ENCODE measurements at places on chromosomes 2 and 18. TPM values are rescaled to one million over a fixed set of nuclear protein-coding genes. Genes with fewer than 3 reads are reported as not detected.

The MAP3K19 gene
- total RNA-seq = not detected

GRCh38 chr2:16425462-16426336 is 239.9 kb downstream of the CYRIA start:
- no peak overlapping the region for H3K4me3 ChIP-seq
- H3K27ac ChIP-seq = no peak overlapping the region
- no peaks in the 10 kb centered on the region for H3K36me3 ChIP-seq
- no peaks in the 10 kb centered on the region for H3K4me1 ChIP-seq
- DNase-seq = no peak

The SGO2 gene
- 10.5 TPM for total RNA-seq

- no peaks in the 10 kb centered on the region for H3K36me3 ChIP-seq
- H3K27ac ChIP-seq = no peak overlapping the region
- H3K4me3 ChIP-seq = no peak overlapping the region
- no peak for DNase-seq
- H3K4me1 ChIP-seq = peaks cover 11% of the 10 kb centered on the region
These were observed 132.3 kb downstream of the UXS1 start for GRCh38 chr2:106061611-106062349.

DNA sequence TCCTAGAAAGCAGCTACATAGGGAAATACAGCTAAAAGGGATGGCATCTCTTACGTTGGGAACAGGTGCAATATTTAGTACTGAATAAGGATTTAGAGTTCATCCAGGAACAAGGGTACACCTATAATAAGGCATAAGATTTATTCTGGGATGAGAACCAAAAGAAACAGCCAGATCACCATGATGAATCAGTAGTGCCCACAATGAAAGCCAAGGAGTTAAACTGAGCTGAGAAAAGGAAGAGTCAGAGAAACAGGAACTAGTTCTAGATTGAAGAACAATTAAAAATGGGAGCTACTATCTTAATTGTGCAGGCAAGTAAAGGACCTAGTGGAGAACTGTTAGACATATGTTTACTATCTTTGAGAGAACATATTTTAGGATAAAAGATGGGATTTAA is 692.3 kb downstream of the LRP1B start:
- no peak overlapping the region for H3K27ac ChIP-seq
- no peaks in the 10 kb centered on the region for H3K36me3 ChIP-seq
- no peak overlapping the region for H3K4me3 ChIP-seq
- DNase-seq = no peak
- H3K27me3 ChIP-seq = no peaks in the 10 kb centered on the region
- no peaks in the 10 kb centered on the region for H3K4me1 ChIP-seq

- peaks cover 11% of the 10 kb centered on the region for H3K4me1 ChIP-seq
- H3K27ac ChIP-seq = no peak overlapping the region
- DNase-seq = no peak
- H3K4me3 ChIP-seq = no peak overlapping the region
- peaks cover 13% of the 10 kb centered on the region for H3K27me3 ChIP-seq
These were observed 2.1 kb upstream of the KCNJ3 start for GRCh38 chr2:154696369-154696768.

GRCh38 chr2:60488291-60488690 is 65.2 kb downstream of the BCL11A start:
- peaks cover 19% of the 10 kb centered on the region for H3K4me1 ChIP-seq
- no peaks in the 10 kb centered on the region for H3K36me3 ChIP-seq
- peaks cover 3% of the 10 kb centered on the region for H3K27me3 ChIP-seq

The IL36B gene
- total RNA-seq = not detected

GRCh38 chr2:189097934-189098333 is 81.6 kb downstream of the COL5A2 start:
- no peak overlapping the region for H3K27ac ChIP-seq
- H3K4me1 ChIP-seq = peaks cover 2% of the 10 kb centered on the region
- peaks cover 3% of the 10 kb centered on the region for H3K36me3 ChIP-seq
- H3K4me3 ChIP-seq = no peak overlapping the region
